NCI-H146 (cell line): ENCODE measurements at places on chromosomes 12 and 14.

DNA sequence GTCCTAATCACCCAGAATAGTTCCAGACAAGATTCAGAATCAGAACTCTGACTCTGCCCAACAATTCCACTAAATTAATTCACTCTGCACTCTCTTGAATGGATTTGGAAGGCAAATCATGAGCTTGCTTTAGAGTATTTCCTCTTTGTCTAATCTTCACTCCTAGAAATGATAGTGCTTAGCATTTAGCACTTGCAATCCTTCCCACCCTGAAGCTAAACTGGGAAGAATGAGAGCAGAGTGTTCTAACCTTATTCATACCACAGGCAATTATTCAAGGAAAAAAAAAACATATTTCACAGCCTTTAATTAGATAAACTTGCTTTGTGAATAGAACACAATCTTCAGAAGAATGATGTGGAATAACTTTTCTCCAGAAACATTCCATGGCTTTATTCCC lies 264.6 kb downstream of the PAWR start:
- DNase-seq, result no peak

DNA sequence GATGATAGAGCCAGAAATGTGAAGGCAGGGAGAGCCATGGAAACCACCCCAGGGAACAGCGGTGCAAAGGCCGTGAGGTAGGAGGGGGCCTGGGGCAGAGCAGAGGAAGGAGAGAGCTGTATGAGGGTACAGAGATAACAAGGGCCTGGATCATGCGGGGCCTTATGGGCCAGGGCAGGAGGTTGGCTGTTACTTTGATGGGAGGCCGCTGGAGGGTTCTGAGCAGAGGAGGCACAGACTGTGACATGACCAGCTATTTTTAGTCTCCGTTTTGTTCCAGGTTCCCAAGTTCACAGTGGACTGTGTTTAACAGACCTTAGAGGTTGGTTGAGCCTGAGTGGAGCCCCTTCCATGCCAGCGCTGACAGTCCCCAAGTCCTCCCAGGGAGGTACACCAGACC lies 118.6 kb downstream of the GCH1 start:
- no peak for DNase-seq

- DNase-seq, result no peak
Measured at GRCh38 chr14:80095623-80096022, 115.7 kb downstream of the DIO2 start.

- no peak for DNase-seq
Measured at GRCh38 chr12:127277882-127278281, 989.1 kb upstream of the TMEM132C start.

DNA sequence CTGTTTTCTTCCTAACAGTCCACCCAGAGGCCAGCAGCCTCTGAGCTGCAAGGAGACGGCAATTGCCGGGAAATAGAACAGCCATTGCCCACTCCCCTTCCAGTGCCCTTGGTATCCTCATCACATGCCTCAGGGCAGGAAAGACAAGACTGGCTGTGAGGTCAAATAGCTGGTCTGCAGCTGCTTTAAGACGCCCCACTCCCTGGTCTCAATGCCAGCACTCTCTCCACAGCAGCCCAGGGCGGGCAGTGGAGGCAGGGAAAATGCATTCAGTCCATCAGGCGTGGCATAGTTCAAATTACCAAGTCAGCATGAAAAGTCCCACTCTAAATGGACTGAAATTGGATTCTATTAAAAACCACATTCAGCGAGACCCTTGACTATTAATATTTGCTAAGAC lies 35.6 kb downstream of the TTC9 start:
- no peak for DNase-seq
